ENCODE measurements at places on chromosomes 7 and 10.

DNA sequence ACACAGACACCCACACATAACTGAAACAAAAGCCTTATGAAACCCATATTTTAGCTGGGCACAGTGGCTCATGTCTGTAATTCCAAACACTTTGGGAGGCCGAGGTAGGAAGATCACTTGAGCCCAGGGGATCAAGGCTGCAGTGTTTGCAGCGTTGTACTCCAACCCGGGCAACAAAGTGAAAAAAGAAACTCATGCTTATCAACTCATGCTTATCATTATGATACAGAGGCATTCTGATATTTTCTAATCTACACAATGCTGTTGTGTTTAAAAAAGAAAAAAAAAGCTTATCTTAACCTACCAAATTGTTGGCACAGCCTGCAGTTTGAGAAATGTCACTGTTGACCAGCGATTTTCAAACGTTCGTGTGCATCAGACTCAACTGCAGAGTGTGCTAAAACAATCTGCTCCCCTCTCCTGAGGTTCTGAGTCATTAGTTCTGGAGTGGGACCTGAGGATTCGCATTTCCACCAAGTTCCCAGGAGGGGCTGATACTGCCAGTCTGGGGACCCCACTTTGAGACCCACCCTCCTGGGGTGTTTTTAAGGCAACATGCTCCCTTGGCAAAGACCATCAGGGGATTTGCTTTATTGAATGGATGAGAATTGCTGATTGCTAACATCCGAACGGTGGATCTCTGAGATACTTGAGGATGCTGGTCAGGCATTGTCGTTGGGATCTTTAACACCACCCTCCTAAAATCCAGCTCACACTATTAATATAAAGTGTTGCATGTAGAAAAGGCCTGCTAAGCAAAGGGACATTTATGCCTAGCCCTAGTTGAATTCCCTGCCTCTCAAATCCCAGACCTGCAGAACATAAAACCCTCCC is 16.2 kb downstream of the CHST3 start:
- DNase-seq = no peak

- DNase-seq = no peak
Observed at GRCh38 chr7:65980478-65981250, 1.3 kb downstream of the GUSB start.

DNA sequence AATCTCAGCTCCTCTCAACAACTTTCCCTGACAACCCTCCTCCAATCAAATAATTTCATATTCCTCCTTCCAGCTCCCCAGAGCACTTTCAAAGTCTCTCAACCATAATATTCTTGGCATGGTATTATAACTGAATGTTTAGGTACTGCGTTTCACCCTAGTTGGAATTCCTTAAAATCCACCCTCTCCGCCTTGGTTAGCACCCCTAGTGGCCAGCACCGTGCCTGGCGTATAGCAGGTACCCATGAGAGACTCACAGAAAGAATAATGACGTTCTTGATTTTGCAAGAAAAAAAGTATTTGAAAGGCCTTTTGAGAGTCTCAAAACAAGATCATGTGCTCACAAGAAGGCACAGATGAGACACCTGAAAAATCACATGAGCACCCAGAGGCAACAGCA is 50.9 kb downstream of the GLI3 start:
- DNase-seq = no peak

GRCh38 chr7:28364082-28364481 is 48.2 kb upstream of the CREB5 start:
- no peak for DNase-seq

GRCh38 chr10:1400101-1401070 is 336.9 kb downstream of the ADARB2 start:
- no peak for DNase-seq

- no peak for DNase-seq
Observed at GRCh38 chr7:100127866-100128636, 1.3 kb downstream of the MBLAC1 start.

GRCh38 chr7:20075992-20076820 is 141.0 kb downstream of the MACC1 start:
- no peak for DNase-seq

Data from stimulated activated CD8-positive, alpha-beta memory T cell treated with anti-CD3 and anti-CD28 coated beads, Interleukin-2, amount 100 ng/mL, for 1 hour (primary cell).